Activated CD4-positive, alpha-beta T cell treated with anti-CD3 and anti-CD28 coated beads for 48 hours (primary cell): ENCODE measurements at places on chromosomes 1 and 21.
A peak's percentile ranks its signal among the peaks of the same experiment; 100 is the strongest.

- peak; percentile 8 for DNase-seq
Observed at GRCh38 chr1:197145446-197146024, 934 bp downstream of the ASPM start.

DNA sequence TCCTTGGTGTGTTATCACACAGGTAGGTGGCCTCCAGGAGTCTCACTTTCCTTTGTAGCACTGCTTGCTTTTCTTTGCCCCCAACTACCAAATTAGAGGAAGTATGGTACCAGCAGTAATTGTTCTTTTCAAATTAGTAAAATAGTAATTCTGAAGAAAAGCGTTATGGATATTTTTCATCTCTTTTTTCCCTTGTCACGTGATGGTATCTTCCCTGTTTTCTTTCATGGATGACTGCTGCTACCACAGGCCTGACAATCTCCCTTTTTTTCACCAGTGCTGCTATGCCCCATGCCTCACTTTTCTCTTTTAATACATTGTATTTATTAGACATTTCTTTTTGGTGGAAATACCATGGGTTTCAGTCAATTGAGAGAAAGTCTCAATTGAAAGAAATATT, 3.3 kb downstream of the ZBTB37 start:
- no peak for DNase-seq

GRCh38 chr1:13749543-13750341, 49.8 kb downstream of the PRDM2 start:
- peak; percentile 70 for DNase-seq

GRCh38 chr1:217091561-217091960, 368.3 kb upstream of the ESRRG start:
- no peak for DNase-seq

DNA sequence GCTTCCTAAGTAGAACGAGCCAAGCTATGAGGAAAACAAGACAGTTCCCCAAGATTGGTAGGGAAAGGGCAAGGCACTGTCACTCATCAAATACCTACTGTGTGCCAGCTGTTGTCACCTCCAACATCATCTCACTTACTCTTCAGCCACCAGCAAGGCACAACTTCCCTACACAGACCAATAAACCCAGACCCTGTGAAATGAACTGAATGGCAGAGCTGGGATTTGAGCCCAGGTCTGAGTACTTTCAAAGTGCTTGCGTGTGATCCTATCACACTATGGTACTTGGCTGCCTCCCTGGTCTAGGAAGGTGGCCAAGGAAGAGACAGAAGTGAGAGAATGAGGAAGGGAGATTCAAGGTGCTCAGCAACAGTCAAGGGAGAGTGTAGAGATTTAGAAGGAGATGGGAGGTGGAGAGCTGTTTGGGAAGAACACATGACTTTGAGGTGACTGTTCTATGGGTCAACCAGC, 16.7 kb upstream of the TRIM63 start:
- DNase-seq = no peak

GRCh38 chr21:25913479-25913878, 178.7 kb downstream of the GABPA start:
- no peak for DNase-seq

DNA sequence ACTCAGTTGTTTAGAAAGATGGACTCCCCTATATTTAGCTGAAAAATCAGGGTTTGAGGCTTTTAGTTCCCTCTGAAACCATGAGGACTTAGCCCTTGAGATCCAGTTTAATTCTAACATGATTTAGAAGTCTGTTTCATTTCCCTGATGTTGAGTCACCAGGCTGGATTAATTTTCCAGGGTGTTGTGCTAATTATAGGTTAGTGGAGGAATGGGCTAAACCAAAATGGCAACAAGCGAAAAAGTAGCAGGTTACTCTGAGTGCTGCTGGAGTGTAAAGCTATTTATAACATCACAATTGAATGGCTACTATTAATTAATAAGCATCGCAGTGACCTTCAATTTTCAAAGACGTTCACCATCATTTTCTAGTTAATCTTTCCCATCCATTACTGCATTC, 15.5 kb upstream of the USP24 start:
- no peak for DNase-seq

DNA sequence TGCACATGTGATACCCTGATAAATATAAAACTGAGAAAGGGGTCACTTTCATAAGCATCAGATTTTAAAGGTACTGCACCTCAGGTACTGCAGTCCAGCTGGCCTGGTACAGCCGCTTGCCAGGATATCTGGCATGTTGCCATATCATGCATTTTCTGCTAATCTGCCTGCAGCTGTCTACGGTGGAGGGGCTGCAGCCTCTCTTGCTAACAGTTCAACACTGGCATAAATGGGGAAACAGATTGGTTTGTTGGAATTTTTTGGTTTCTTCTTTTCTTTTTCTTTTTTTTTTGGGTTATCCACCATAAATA, 71.5 kb downstream of the MIS18A start:
- DNase-seq = no peak

DNA sequence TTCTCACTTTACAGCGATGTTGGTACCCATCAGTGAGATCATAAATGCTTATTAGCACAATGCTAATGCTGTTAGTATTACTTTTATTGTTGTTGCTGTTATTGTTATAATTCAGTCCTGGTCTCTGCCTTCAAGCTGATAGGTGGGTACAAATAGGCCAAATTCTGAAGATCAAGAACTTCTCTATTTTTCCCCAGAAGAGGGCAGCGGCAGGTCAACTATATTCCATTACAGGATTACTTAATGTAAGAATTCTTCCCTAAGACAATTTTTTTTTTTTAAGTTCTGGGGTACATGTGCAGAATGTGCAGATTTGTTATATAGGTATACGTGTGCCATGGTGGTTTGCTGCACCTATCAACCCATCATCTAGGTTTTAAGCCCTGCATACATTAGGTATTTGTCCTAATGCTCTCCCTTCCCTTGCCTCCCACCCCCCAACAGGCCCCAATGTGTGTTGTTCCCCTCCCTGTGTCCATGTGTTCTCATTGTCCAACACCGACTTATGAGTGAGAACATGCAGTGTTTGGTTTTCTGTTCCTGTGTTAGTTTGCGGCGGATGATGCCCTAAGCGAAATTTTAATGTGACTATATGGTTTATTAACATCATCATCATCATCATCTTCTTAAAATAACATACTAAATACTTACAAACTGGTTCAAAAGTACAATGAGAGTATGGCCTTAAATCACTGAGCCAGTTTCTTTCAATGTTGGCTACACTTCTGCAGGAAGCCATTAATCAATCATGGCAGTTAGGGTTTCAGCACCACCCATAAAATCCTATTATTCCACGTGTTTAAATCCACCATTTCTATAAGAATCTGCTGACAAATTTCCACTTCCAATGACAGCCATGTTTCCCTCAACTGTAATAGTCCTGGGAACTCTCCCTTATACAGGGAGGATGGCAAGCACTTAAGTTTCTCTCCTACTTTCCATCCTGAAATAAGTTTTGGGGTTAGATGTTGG, 19.2 kb downstream of the SLC19A2 start:
- no peak for DNase-seq

DNA sequence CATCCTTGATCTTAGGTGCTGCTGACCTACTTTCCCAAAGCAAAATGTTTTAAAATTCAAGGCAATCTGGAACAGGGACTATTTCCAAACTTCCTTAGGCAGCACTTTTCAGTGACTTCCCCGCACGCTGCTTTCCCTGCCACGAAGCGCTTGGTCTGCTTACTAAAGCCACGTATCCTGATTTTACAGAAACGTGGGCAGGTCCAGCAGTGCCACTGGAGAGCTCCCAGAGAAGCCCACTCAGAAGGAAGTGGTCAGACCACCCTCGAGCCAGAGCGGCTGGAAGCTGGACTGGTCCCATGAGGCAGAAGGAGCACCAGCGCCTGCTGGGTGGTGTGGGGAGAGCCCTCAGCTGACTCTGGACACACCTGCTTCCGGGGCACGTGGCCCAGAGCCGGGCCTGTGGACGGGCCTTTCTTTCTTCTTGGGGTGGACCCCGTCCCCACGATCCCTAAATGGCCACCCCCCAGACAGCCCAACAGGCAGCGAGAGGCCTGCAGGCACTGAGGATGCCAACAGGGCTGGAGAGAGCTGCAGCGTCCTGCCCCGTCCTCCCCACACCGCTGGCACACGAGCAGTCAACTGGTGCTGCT, 23.2 kb downstream of the PTTG1IP start:
- no peak for DNase-seq

DNA sequence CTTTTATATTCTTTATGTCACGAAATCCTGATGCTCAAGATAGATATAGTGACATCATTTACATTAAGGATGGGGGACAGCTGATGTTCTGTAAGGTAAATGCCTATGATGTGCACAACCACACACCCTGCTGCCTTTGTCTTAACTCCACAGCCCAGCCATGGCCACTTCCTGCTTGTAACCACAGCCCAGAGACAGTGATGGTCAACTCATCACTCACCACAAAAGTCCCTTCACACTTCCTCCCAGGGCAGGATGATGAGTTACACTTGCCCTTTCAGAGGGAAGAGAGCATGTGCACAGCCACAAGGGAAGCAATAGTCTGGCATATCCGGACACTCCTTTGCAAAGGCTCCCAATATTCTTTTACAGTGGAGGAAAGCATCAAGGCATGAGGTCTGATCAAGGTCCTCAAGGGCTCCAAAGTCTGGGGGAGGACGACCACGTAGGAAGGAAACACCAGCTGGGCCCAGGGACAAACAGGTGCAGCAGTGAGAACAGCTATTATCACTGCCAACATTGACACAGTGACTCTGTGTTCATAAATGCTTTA, 53.8 kb downstream of the PLPP3 start:
- DNase-seq = no peak
